ENCODE measurements at places on chromosomes 7 and 10.

DNA sequence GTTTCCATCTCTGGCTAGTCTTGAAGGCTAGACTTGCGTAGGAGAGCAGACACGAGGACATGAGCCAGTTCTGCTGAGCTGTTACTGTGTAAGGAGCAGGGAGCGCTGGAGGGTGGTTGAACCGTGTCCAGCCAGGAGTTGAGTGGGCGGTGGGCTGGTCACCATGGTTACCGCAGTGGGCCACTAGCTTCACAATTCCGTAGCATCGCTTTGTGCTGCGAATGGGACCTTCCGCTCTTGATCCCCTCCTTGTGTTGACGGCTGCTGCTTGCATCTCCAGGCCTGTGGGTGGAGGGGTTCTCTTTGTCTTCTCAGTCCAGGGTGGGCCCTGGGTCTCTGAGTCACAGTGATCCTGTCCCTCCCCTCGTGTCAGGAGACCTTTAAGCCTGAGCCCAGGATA lies 49.4 kb upstream of the OCM start:
- no peak for DNase-seq

DNA sequence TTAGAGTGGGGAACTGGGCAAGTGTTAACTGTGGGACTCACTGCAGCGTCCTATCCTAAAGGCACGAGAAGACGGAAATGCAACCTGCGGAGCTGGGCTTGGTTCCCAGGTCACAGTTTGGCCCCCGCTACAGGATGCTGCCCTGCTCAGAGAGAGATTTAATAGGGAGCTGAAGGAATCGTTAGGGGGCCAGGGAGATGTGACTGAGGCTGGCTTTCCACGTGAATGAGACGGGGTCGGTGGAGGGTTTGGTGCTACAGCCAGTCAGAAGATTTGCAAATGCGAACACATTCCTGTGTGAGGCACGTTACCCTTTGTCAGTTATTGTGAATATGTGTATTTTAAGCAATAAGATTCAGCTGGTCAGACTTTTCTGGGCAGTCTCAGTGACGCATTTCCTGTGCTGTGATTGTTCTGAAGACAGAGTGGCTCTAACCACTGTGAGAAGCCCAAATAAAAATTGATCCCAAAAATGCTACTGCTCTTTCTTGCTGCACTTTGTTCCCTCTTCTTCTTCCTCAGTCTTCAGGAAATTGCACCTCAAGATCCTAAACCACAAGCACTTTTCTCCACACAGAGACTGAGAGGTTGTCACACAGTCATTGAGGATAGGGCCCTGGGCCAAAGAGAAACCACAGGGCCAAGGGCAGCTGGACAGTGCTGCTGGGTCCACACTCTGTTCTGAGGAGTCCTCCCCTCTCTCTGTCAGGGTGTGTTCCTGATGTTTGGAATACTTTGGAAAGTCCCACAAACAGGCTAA lies 21.2 kb downstream of the CYP17A1 start:
- no peak for DNase-seq

- DNase-seq = no peak
Measured at GRCh38 chr10:129799942-129800341, 164.1 kb downstream of the EBF3 start.

DNA sequence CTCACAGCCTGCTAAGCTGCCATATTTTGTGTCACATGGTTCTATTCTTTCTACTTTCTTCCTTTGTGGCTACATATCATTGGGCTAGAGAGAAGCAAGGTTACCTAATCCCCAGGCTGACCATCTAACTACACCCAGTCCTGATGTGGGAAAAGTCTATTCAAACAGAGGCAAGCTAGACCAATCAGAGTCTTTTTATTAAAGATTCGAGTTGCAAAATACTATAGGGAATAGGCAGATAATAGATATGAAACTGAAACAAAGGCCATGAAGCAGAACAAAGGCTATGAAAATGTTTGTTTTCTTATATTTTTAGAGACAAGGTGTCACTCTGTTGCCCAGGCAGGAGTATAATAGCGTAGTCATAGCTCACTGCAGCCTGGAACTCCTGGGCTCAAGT lies 36.7 kb downstream of the MTERF1 start:
- no peak for DNase-seq

DNA sequence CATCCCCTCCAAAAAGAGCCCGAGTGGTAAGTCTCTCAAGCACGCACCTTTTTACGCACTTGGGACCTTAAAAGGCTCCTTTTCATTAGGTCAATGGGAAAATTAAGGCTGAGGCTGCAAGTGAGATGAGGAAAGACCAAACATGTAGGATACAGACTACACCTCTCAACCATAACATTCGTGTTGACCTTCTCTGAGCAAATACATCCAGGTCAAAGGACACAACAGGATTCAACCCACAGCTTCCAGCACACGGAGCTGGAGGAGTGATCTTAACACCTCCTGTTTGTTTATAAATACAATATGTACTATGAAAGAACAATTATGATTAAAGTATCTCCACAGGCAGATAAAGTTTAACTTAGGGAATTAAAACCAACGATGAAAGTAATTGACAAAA lies 9.7 kb downstream of the SFMBT2 start:
- DNase-seq = no peak

DNA sequence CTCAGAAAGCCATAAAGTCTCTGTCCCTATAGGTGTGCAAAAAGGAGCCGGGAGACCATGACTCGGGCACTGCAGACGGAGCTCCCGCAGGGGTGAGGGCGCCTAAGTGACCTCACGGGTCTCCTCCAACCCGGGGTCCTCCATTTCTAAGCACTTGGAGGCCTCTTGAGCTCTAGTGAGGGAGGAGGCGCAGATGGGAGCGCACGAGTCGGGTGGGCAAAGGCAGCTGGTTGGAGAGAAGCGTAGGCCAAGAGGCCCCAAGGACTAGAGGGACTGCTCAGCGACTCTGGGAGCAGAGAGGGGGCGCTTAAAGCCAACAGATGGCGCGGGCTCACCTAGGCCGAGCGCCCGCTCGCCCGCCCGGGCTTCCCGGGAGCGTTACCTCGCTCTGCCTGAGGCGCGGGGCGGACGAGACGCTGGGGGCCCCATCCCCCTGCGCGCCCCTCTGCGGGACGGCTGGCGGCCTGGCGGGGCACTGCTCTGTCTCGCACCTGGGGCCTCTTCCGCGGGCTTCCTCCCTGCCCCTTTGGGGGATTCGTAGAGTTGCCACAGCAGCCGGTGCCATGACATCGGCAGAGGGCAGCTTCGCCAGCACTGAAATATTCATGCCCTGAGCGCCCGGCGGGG lies 523 bp upstream of the CDH23 start:
- no peak for DNase-seq

All from nucleus accumbens (tissue), 56 donors.